ENCODE measurements at places on chromosomes 12 and 14. TPM values are rescaled to one million over a fixed set of nuclear protein-coding genes. Genes with fewer than 3 reads are reported as not detected.

The SLC17A8 gene
- not detected for total RNA-seq

The MMP17 gene
- 14.0 TPM for total RNA-seq

The SMOC1 gene
- 0.27 TPM for total RNA-seq

The SYNDIG1L gene
- not detected for total RNA-seq

The TROAP gene
- 26.0 TPM for total RNA-seq

The LRFN5 gene
- total RNA-seq: not detected

The RFX4 gene
- total RNA-seq: not detected

The TTC9 gene
- 0.05 TPM for total RNA-seq

The CLEC4D gene
- not detected for total RNA-seq

The GPR162 gene
- total RNA-seq: 0.30 TPM

The CFAP54 gene
- total RNA-seq: 4.2 TPM

The RTL1 gene
- total RNA-seq: not detected

The WIF1 gene
- not detected for total RNA-seq

The IAPP gene
- not detected for total RNA-seq

The NOVA1 gene
- total RNA-seq: 0.15 TPM

The POTEM gene
- total RNA-seq: not detected

The LTBP2 gene
- 138 TPM for total RNA-seq

The C1QL4 gene
- not detected for total RNA-seq

The PARP11 gene
- total RNA-seq: 5.4 TPM

The GUCY2C gene
- not detected for total RNA-seq

The DCAF4 gene
- total RNA-seq: 17.1 TPM

The PAX9 gene
- total RNA-seq: not detected

The LMNTD1 gene
- total RNA-seq: 0.07 TPM
